ENCODE measurements at places on chromosomes 4 and X. TPM values are rescaled to one million over a fixed set of nuclear protein-coding genes. Genes with fewer than 3 reads are reported as not detected.

The CFAP47 gene
- not detected for total RNA-seq

The MUC7 gene
- not detected for total RNA-seq

The TMSB15C gene
- total RNA-seq: 3.1 TPM

The AP1S2 gene
- total RNA-seq: 27.0 TPM

The CLGN gene
- total RNA-seq: not detected

The IL13RA1 gene
- total RNA-seq: 2.2 TPM

The ARMCX2 gene
- total RNA-seq: 1.4 TPM

The SPATA18 gene
- not detected for total RNA-seq
